ENCODE measurements at places on chromosomes 11 and 22.
A peak's percentile ranks its signal among the peaks of the same experiment; 100 is the strongest.

DNA sequence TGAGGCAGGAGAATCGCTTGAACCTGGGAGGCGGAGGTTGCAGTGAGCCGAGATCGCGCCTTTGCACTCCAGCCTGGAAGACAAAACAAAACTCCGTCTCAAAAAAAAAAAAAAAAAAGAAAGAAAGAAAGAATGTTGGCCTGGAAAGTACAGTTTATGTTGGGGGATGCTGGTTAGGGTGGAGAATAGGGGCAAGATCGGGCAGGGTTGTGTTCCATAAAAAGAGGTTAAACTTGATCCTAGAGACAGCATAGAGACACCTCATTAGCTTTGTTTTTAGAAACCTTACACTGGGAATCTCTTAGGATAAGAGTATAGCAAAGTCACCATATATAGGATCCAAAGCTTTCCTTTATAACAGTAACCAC, 1.9 kb upstream of the FTH1 start:
- DNase-seq: no peak

- no peak for DNase-seq
Measured at GRCh38 chr11:70043482-70043881, 34.6 kb upstream of the ANO1 start.

GRCh38 chr22:42720263-42721044, at the start of gene A4GALT:
Gene A4GALT (minus strand): TSS chr22:42720870. CDS start chr22:42693951, 26,919 bp downstream.
- no peak for DNase-seq

DNA sequence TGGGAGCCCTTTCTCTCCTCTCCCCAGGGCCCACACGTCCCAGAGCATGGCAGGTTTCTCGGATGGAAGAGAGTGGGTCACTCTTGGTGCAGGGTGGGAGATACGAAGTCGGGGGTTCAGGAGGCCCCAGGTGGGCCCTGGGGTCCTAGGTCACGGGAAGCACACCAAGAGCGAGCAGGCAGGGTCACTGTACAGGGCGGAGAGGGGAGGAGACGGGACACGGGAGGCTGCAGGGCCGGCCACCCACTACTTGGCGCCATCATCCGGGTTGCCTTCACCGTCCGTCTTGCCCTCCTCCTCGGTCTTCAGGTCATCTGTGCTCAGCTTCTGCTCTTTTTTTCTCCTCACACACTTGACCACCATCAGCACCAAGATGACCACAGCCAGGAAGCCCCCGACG, 9.8 kb downstream of the SCN2B start:
- no peak for DNase-seq

DNA sequence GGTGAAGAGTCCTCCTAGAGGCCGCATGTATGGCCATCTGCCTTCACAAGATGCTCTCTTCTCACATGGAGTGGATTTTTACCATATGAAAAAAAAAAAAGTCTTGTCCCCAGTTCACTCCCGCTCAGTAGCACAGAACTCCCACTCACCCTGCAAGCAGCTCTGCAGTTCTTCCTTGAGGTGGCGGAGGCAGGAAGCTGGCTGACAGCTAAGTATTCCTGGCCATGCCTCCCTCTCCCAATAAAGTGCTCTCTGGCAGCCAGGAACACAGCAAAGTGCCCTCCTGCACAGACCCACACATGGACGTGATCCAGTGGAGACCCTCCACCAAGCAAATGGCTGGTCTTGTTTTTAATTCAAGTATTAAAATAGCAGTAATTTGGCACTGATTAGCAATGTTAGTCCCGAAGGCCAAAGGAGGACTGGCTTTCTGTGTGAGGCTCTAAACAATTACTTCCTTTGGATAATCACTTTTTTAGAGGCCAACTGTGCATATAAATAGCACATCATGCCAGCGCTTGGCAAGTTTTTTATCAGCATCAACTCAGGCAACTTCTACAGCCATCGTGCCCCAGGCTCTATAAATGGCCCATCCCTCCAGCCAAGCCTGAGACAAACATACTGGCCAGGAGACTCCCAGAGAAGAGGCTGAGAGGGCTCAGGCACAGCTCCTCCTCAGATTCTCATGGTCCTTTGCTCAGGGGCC, 413.6 kb downstream of the OPCML start:
- no peak for DNase-seq

GRCh38 chr22:39151329-39151975, 1.0 kb downstream of the CBX7 start:
- no peak for DNase-seq

- DNase-seq: no peak
Measured at GRCh38 chr11:30365793-30366517, 43.1 kb downstream of the ARL14EP start.

GRCh38 chr22:37469416-37470086, 16.6 kb downstream of the MFNG start:
- no peak for DNase-seq

DNA sequence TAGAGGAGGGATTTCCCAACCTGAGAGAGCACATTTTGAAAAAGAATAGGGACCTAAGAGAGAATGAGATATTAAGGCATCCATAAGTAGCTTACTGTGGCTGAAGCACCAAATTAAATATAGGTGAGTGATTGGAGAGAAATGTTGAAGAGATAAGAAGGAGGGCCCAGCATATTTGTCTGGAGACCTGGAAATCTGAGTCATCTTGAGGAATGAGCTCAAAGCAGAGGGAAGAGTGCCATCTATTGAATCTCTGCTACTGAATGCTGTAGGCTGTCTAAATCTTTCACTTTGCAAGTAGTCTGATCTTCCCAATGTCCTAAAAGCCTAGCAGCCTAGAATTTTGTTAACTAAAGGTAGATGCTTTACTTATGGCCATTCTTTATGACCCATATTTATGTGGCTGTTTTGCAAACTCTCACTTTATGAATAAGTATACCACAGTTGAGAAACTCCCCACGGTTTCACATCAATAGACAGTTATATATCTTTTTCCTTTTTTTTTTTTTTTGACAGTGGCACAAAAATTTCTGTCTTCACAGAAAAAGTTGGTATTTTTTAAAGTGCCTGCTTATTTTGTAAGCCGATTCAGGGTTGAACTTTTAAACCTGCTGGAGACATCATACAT, 2093.5 kb downstream of the LRRC4C start:
- DNase-seq: no peak

GRCh38 chr11:91857179-91857578, 367.4 kb upstream of the FAT3 start:
- DNase-seq: no peak

DNA sequence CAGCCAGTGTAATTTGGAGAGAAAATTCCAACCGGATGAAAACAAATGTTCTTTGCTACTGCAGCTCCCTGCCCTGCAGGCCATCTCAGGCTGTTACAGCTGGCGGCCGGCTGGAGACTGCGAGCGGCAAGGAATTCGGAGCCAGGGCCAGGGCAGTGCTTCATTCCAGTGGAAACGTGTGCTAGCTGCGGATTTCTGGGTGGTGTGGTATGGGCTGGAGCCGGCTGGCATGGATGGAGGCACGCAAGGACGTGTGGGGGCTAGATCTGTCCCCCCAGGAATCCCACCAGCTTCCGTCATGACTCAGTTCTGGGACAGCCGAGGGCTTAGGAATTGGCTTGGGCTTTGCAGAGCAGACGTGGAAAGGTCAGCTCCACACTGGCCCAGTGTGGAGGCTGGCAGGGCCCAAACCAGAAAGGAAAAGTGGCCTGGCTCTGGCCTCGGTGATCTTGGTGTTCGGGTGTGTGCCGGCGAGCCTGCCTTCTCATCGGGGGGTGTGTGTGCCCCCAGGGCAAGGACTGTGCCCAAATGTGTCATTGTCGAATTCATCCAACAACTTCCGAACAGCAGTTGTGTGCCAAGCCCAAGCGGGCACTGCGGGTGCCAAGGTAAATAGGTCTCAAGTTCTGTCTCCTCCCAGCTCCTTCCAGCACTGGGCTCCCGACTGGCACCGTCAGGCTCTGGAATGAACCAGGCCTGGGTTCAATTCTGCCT, 48.1 kb upstream of the SHISAL1 start:
- DNase-seq: peak; percentile 69

DNA sequence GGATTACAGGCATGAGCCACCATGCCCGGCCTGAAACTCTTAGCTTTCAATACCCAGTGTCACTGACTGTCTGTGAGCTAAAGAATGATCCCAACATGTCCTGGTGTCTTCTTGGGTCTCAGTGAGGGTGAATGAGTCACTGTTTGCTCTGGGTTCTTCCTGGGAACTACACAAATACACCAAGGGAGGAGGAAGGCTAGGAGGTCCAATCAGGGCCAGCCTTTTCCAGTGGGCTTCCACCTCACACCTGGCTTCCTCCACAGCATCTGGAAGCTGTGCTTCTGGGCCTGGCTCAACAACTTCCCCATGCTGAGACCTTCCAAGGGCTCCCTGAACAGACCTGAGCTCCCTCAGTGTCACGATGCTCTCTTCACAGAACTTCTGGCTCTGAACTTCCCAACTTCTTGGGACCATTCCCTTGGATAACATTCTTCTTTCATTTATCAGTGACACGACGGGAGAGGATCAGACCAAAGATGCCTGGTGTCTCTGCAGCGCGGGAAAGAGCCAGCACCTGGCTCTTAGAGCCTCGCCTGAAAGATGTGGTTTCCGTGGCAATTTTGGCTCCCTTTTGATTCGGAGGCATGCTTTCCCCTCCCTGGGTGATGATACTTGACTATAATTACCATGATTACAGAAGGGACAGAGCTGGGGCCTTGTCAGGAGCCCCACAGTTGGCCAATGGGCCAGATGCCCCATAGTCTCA, 22.3 kb upstream of the CHRM4 start:
- DNase-seq: no peak

DNA sequence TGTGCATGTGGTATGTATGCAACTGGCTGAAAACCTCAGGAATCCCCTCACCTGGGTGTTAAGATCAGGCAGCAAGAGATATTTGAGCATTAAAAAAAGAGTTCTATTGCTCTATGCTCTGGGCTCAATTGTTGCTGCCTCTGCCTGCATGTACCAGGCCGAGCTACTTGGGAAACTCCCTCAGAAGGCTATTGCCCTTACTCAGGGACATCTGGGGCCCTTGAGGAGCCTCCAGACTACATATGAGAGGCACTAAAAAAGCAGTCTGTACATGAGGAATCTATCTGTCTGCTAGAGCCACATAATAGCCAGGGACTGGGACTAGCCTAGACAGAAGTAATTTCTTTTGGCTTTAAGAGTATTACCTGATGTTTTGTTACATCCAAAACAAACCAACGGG, 120.1 kb downstream of the SWAP70 start:
- no peak for DNase-seq

Measured in epithelial cell of prostate (primary cell).